Fibroblast of skin of right biceps (primary cell): ENCODE measurements at places on chromosomes 2 and 18.

GRCh38 chr2:107932979-107933378 lies 53.3 kb upstream of the SLC5A7 start:
- peak; percentile 22 for DNase-seq

DNA sequence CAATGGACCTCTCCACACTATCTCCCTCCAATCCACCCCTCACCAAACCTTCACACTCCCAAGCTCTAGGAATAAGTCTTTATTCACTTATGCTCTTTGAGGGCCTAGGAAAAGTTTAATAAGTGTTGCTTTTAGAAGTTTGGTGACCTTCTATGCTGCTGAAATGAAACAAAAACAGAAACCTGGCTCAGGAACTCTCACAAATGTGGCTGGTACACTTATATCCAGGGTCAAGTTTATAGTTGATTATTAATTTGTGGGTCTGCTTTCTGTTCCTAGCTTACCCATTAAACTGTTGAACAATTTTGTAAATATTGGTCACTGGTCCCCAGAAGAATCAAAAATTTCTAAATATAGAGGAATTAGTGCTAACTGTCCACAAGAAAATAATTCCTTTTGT lies 14.2 kb upstream of the ANKRD44 start:
- DNase-seq, result no peak

GRCh38 chr2:23497063-23497462 lies 112.1 kb downstream of the KLHL29 start:
- DNase-seq, result peak; percentile 53

DNA sequence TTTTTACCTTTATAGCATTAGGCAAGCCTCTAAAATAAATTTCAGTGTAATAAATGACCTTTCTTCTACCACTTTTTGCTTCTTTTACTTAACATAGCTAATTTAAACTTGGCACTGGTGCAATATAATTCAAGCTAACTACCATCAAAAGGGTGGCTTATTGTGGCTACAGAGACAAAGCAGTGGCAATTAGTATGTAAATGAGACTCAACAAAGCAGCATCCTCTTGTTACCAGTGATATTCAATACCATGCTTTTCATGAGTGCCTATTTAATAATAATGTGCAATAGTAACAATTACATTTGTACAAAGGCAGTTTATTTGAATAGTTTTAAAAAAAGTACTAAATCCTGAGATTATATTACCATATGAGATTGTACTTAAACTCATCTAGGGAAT lies 93.4 kb downstream of the SOS1 start:
- no peak for DNase-seq

GRCh38 chr2:234951664-234952269 lies at the start of gene SH3BP4:
Gene SH3BP4, plus strand, starts transcription at chr2:234952017. Its CDS starts 82,986 bp downstream, at chr2:235035003.
- DNase-seq, result peak; percentile 88

GRCh38 chr18:64710105-64710861 lies 561.4 kb upstream of the LINC00305 start:
- peak; percentile 29 for DNase-seq

- DNase-seq, result no peak
These were observed 2.9 kb upstream of the LNPK start for GRCh38 chr2:176004934-176005333.

GRCh38 chr2:1022178-1022577 lies 71.5 kb downstream of the SNTG2 start:
- DNase-seq, result no peak
